NCI-H1092 (cell line): ENCODE measurements at places on chromosomes 11 and 22.

DNA sequence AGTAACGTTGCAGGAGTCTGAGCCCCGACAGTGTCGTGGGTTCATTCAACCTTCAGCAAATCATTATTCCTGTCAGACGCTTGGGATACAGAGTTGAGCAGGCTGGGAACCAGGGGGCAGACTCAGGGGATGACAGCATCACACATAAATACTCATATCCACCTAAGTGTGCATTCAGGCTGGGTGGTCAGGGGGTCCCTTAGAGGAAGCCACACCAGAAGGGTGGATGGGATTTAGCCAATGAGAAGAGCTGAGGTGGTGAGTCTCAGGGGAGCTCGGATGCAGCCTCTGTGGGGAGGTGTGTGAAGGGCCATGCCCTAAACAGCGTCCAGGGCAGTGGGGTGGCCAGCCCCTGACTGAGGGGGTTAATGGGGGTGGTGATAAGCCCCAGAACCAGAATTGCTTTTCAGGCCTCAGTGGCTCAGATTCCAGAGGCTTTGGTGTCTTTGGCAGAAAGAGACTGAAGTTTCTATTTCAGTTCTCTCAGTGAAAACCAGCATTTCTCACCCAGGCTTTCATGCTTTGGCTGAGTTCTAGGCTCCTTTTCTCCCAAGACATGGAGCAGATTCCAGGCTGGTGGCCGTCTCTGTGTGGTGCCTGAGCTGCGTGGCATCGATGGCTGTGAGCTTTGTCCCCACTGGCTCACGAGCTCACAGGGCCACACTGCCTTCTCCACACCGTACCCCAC is 83.9 kb upstream of the CLDN5 start:
- no peak for DNase-seq

DNA sequence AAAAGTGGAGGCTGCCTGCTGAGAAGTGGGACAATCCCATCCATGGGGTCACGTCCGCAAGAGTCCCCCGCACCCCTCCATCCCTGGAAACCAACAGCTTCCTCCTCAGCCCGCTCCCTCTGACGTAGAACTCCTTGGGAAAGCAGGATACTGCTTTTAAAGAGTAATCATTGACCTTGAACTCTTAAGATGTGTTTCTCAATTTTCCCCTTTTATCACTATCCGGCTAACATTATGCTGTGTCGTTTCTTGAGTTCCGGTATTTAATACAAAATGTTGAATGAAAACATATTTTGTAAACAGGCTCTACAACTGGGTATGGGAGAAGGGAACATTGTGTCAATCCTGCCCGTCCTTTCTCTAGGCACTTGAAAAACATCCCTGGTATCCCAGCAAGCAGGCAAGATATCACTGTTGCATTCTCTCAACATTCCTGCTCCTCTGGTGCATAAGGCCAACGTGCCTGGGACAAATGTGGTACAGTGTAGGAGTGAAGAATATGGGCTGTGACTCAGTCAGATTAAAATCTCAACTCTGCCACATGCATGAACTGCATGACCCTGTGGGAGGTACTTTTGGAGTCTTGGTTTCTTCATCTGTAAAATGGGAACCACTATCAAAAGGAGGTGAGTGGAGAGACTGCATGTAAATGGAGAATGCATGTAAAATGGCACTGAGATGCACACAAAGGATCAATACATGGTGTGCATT is 52.8 kb downstream of the WT1 start:
- DNase-seq, result no peak

DNA sequence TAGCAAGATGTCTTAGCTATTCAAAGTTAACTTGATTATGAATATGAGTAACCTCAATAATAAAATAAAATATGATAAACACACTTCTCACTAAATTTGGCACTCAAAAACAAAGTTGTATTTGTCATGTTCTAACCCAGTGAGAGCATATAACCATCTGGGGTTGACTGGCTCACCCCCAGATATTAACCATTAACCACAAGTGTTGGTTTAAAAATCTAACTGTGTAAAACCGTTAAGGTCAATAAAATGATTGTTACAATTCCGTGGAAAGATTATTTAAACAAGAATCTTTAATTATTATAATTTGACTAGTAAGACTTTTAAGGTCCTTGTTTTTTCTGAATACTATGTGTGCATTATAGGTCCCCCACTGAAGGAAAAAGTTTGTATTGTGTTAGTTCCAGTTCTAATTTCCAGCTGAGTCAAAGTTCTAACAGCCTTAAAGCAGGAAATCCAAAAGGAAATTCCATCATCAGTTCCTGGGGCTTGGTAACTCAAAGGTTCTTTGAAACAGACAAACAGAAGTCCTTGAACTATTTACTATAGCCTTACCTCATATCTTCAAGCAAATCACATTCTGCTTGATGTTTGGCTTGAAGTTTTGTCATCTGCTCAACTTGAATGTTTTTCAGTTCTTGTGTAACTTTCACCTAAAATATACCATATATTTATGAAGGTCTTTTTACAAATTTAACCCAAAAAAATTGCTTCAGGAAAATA is 2.5 kb downstream of the FCHSD2 start:
- no peak for DNase-seq

DNA sequence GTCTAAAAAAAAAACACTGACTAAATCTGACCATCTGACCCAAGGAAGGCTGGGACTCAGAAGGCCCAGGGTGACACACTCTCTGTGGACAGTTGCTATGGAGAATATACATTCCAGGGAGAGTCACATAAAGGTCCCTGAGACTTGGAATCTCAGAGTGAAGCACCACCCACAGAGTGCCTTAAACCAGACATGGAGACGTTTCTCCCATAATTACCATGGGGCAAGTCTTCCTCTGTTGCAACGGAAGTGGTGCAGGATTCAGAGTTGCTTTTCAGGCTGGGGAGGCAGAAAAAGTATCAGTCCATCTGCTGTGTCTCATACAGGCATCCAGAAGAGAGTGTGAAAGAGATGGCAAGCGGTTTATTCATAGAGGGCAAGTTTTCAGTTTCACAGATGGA is 58.7 kb upstream of the SLN start:
- no peak for DNase-seq

DNA sequence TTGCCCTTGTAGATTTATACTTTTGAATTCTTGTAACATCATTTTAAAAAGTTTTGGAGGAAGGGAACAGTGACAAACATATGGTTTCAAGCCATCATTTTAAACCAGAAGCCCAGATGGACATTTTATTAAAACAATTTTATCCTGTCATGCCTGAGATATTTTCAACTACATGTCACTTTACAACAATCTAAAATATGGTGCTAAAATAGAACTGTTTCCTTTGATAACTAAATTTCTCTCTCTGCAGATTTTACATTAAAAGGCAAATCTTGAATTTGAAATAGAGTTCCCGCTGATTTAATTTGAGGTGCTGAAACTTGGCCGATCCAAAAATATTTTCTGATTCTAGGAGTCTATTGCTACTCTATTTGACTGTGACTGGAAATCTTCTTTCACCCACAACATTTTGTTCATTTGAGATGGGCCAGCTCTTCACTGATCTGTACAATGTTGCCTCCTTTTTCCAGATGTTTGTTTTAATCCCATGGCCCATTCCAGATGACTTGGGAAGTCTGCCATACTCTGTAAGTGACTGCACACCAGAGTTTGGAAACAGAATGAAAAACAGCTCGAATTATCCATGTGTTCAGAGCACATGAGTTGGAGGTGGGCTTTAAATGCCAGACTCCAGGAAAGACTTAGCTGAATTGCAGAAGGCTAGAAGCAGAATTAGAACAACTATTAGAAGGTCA is 402.5 kb downstream of the TMEM135 start:
- DNase-seq, result no peak

GRCh38 chr22:27754247-27754887 is 47.2 kb downstream of the MN1 start:
- peak; percentile 18 for DNase-seq

GRCh38 chr11:1927026-1927847 is 7.7 kb downstream of the TNNT3 start:
- no peak for DNase-seq

- DNase-seq, result no peak
Measured at GRCh38 chr11:91230647-91231046, 994.0 kb upstream of the FAT3 start.

DNA sequence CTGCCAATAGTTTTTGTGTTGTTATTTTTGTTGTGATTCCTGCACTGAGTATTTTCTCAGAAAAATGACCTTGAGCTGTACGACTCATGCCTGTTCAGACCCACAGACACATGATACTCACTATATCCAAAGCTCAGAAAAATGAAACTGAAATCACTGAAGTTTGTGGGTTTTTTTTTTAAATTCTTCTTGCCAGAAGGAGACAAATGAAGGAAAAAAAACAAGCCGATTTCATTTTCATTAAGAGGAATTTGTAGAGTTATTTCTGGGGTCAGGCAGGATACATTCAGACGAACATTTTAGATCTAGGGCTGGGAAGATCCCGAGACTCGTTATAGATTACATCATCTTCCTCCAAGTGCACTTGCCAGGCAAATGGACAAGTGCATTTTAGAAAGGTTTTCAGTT is 60.4 kb downstream of the BMAL1 start:
- DNase-seq, result no peak

DNA sequence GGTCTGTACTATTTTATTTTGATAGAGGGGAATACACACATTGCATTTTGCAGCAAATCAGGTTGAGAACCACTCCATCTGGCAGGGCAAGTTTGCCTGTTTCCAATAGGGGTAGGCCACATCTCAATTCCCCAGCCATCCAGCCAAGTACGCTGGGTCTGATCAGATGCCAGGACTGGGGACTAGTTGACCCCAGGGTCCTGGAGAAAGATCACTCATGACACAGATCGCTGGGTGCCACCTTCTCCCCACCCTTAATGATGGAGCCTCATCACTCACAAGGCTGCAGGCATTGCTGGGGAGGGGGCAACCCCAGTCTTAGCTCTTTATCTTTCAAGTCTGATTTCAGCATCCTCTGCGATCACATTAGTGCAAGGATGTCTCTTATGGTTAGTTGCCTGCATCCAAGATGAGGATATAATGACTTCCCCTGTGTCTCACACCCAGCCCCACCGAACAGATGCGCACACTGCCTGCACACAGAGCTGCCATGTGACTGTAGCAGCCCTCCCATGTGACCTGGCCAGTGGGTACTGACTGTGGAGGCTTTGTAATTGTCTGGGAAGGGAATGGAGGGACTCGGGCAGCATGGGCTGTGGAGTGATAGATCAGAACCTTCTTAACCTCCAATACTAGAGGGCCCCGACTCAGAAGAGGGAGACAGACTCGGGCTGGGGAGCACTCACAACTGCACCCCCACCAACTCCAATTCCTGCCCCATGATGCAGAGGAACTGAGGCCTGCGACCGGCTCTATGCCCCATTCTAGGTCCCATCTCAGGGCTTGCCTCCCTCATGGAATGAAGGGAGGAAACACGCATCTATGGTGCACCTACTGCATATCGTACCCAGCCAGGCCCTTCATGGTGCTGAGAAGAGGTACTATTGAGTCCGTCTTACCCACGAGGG is 155.8 kb downstream of the DSCAML1 start:
- DNase-seq, result no peak

DNA sequence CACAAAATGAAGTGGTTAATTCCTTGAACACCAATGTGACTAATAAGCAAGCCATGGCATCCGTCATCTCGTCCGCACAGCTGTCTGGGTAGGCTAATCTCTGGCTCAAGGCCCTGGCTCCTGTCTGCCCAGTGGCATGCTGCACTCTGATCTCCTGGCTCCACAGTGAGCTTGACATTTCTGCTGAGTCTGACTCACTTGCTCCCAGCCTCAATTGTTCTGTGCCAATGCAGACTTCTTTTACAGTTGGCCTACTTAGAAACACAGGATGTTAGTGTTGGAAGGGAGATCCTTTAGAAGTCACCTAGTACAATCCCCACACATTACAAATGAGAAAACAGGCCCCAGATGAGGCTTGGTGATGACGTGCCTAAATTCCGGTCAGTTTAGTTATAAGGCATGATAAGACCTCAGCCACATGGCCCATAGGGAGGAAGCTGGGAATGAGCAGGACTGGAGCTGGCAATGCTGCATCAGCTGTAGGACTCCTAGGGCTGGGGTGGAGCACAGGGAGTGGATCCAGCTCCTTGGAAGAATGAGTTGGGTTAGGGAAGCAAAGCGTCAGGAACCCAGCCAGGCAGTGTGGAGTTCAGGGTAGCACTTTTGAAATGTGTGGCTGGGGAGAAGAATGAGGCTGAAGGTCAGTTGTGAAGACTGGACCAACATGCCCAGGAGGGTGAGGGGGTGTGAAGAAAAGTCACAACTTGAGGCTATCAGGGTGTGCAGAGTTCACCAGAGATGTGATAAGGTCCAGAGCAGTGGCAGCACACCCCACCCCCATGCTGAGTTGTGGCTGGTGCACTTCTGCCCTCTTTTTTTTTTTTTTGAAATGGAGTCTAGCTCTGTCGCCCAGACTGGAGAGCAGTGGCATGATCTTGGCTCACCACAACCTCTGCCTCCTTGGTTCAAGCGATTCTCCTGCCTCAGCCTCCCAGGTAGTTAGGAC is 70.2 kb upstream of the EED start:
- DNase-seq, result no peak

- peak; percentile 17 for DNase-seq
Measured at GRCh38 chr22:45537734-45538181, 35.1 kb downstream of the FBLN1 start.

GRCh38 chr11:85076535-85077330 is 550.4 kb downstream of the DLG2 start:
- peak; percentile 68 for DNase-seq
